ENCODE measurements at places on chromosomes 13 and 19. TPM values are rescaled to one million over a fixed set of nuclear protein-coding genes. Genes with fewer than 3 reads are reported as not detected.

The FBL gene
- 333 TPM for total RNA-seq

DNA sequence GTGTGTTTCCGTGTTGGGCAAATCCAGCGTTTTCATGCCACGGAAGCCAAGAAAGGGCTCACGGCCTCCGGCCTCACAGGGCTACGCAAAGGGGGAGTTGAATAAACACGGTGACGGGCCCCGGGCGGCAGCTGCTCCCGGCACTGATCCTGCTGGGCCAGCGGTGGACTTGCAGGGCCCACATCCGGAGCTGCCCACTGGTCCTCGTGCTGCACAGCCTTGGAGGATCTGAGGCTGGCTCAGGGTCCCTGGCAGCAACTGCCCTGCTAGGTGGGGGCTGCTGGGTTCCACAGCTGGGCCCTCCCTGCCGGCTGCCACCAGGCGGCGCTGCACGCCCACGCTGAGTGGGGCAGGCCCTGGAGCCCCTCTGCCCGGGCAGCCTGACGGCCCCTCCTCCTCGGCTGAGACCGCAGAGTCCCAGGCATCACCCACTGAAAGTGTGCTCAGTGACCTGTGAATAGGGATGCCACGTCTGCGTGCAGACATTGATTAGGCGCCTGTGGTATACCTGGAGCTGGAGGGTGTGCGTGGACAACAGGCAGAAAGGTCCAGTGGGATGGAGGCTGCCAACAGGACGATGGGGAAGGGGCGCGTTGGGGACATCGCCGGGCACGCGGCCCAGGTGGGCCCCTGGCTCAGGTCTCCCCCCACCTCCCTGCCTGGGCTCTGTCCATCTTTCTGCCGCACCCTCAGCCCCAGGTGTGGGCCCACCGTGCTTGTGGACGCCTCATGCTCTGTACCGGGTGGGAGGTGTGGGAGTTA is 5.3 kb upstream of the HCN2 start:
- no peak overlapping the region for H3K4me3 ChIP-seq
- H3K36me3 ChIP-seq = peaks cover 43% of the 10 kb centered on the region
- no peak for DNase-seq
- H3K27ac ChIP-seq = no peak overlapping the region

GRCh38 chr13:98490866-98491265 is 86.0 kb downstream of the STK24 start:
- no peak overlapping the region for H3K4me3 ChIP-seq
- peaks cover 5% of the 10 kb centered on the region for H3K36me3 ChIP-seq
- DNase-seq = peak; percentile 58
- no peaks in the 10 kb centered on the region for H3K27me3 ChIP-seq

GRCh38 chr19:4493104-4493928 is 21.2 kb downstream of the HDGFL2 start:
- no peaks in the 10 kb centered on the region for H3K4me1 ChIP-seq
- H3K27ac ChIP-seq = no peak overlapping the region
- no peak for DNase-seq
- H3K27me3 ChIP-seq = no peaks in the 10 kb centered on the region
- H3K4me3 ChIP-seq = no peak overlapping the region
- peaks cover 79% of the 10 kb centered on the region for H3K36me3 ChIP-seq

- no peaks in the 10 kb centered on the region for H3K36me3 ChIP-seq
- no peak within 1 kb of the TSS for H3K27ac ChIP-seq
- peaks cover 17% of the 10 kb centered on the region for H3K4me1 ChIP-seq
- no peak for DNase-seq
- H3K4me3 ChIP-seq = peak within 1 kb of the TSS; percentile 47
Observed at GRCh38 chr19:35856546-35857149, at the start of gene KIRREL2. Gene KIRREL2, plus strand, starts transcription at chr19:35856911. Its CDS starts 209 bp downstream, at chr19:35857120.

DNA sequence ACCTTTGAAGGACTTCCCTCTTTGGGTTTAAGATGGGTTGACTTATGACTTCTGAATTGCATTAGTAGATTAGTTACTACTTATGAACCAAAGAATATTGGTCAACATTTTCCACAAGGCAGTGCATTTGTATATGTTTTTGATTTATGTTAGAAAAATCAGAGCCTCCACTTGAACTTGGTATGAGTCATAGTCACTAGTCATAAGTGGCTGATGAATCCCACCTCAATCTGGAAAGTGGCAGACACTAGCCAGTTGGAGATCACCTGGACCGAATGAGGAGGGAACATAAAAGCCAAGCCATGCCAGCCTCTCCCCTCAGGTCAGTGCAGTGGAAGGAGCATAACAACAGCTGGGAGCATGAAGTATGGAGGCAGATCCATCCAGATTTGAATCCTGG is 39.3 kb upstream of the SPART start:
- H3K27me3 ChIP-seq = no peaks in the 10 kb centered on the region
- no peaks in the 10 kb centered on the region for H3K4me1 ChIP-seq
- DNase-seq = no peak

The FUT1 gene
- 3.9 TPM for total RNA-seq

- no peak for DNase-seq
- no peak overlapping the region for H3K27ac ChIP-seq
- no peaks in the 10 kb centered on the region for H3K36me3 ChIP-seq
- H3K4me3 ChIP-seq = no peak overlapping the region
- H3K4me1 ChIP-seq = no peaks in the 10 kb centered on the region
- peaks cover 9% of the 10 kb centered on the region for H3K27me3 ChIP-seq
Observed at GRCh38 chr19:2711172-2711874, 8.8 kb upstream of the GNG7 start.

The NCAN gene
- total RNA-seq = not detected

DNA sequence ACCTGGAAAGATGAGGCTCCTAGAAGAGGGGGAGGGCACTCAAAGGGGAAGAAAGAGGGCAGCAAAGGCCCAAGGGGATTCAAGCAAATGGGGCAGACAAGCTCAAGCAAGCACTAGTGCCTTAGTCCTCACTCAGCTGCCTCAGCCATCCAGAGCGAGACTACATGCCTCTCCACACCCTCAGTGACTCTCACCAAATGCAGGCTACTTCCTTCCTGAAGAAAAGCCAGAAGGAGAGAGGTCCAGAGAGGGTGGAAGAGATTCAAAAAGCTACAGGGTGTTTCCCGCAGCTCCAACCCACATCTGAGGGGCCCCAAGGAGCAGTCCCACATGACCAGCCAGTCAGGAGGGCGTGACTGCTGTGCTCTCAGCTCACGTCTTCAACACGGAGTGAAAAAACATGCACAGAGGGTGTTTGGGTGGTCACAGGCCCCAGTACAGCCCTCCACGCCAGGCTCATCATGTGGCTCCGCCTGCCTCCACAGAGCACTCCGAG is 40.5 kb downstream of the MIPEP start:
- H3K27me3 ChIP-seq = no peaks in the 10 kb centered on the region
- H3K4me1 ChIP-seq = peaks cover 16% of the 10 kb centered on the region
- H3K4me3 ChIP-seq = no peak overlapping the region

- peaks cover 2% of the 10 kb centered on the region for H3K4me1 ChIP-seq
- peaks cover 2% of the 10 kb centered on the region for H3K27me3 ChIP-seq
- DNase-seq = no peak
- no peak overlapping the region for H3K4me3 ChIP-seq
- H3K36me3 ChIP-seq = no peaks in the 10 kb centered on the region
Observed at GRCh38 chr19:6632002-6632621, 37.8 kb downstream of the TNFSF14 start.

The FFAR2 gene
- total RNA-seq = 0.30 TPM

DNA sequence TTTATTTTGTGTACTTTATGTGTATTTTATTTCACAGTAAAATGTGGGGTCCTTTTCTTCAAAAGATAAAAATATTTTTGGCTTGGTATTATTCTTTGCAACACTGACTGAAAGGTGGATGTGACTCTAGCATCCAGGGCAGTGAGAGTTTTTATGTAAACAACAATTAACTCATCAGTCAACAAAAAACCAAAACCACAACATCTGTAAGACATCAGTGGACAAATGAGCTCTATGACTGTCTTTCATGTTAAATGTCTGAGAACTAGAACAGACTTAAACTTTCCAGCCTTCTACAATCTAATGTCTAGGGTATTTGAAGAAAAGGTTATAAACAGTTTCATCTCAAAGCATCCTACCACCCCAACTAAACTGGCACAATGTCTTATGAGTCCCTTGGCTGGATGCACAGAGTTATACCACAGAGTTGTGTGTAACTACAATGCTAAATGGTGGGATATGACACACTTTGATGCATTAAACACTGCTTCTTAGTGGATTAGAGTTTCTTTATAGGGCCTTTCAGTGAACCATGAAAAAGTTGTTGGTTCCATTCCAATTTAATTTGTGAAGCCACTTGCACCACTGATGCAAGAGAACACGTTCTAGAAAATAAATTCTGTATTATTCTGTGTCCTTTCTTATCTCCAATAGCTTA is 544.2 kb upstream of the KLF12 start:
- H3K36me3 ChIP-seq = no peaks in the 10 kb centered on the region
- H3K27ac ChIP-seq = no peak overlapping the region
- no peak for DNase-seq
- no peaks in the 10 kb centered on the region for H3K27me3 ChIP-seq

The MED29 gene
- 57.8 TPM for total RNA-seq

DNA sequence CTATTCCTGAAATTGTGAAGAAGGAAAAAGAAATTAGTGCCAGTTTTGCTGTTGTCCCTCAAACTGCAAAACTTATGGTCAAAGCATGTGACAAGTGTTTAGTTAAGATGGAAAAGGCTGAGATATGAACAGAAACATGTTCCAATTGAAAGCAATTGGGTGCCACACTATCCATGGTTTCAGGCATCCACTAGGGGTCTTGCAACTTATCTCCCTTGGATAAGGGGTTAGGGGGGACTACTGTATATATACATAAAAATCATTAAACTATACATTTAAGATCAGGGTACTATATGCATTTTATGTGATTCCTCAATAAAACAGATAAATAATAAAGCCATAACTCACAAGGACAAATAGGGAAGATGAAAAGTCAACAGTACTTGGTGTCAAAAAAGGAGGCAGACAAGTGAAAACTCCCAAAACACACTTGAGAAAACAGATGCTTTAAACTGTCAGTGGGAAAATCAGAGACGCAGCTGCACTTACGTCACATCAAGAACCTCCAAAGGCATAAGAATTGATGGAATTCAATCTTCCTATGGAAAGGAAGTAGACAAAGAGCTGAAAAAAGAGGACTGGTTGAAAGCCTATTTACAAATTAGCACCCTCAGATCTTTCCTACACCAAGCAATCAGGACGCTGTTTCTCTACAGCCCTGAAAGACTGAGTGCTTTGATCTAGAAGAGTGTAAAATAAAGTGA is 8.1 kb downstream of the SPART start:
- H3K4me3 ChIP-seq = no peak overlapping the region
- H3K27me3 ChIP-seq = no peaks in the 10 kb centered on the region
- H3K36me3 ChIP-seq = peaks cover 5% of the 10 kb centered on the region
- peaks cover 18% of the 10 kb centered on the region for H3K4me1 ChIP-seq

DNA sequence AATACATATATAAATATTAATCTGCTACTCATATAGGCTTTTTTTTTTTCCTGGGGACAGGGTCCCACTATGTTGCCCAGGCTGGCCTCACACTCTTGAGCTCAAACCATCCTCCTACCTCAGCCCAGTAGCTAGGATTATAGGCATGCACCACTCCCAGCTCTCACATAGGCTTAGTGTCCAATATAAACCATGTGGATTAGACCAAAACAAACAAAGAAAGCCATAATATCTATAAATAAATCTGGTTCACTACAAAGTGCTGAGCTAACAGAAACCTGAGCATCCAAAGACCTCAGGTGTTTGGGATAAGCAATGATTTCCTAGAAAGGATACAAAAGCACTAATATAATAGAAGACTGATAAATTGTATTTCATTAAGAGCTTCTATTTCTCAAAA is 26.0 kb downstream of the TBC1D4 start:
- H3K36me3 ChIP-seq = no peaks in the 10 kb centered on the region
- no peak overlapping the region for H3K4me3 ChIP-seq
- DNase-seq = no peak
- peaks cover 56% of the 10 kb centered on the region for H3K4me1 ChIP-seq
- H3K27me3 ChIP-seq = no peaks in the 10 kb centered on the region

GRCh38 chr19:55253842-55254624 is 4.8 kb downstream of the PPP6R1 start:
- no peak for DNase-seq
- peak overlapping the region; percentile 39 for H3K4me3 ChIP-seq
- no peaks in the 10 kb centered on the region for H3K27me3 ChIP-seq
- no peaks in the 10 kb centered on the region for H3K36me3 ChIP-seq

The WASF3 gene
- total RNA-seq = 11.4 TPM

- peaks cover 59% of the 10 kb centered on the region for H3K4me1 ChIP-seq
- H3K36me3 ChIP-seq = peaks cover under 1% of the 10 kb centered on the region
- no peak for DNase-seq
Observed at GRCh38 chr19:45153339-45154063, 7.3 kb downstream of the NKPD1 start.

The ZNF837 gene
- 5.4 TPM for total RNA-seq

DNA sequence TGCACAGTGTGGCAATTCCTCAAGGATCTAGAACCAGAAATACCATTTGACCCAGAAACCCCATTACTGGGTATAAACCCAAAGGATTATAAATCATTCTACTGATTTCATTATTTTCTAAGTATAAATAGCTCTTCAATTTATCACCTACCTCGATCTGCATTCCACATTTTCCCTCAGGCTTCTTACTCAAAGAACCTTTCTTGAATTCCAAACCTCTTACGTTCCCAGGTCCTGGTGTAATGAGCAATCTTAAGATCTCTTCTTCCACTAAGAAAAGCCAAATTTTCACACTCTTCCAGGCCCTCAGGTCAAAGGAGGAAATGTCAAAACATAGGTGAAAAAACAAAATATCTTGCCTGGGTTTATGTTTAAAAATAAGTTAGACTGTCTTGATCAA is 237.3 kb upstream of the GPC6 start:
- no peaks in the 10 kb centered on the region for H3K27me3 ChIP-seq
- no peaks in the 10 kb centered on the region for H3K36me3 ChIP-seq
- H3K27ac ChIP-seq = no peak overlapping the region
- DNase-seq = no peak

- DNase-seq = no peak
- peaks cover 85% of the 10 kb centered on the region for H3K27me3 ChIP-seq
- no peak overlapping the region for H3K27ac ChIP-seq
- peaks cover 43% of the 10 kb centered on the region for H3K4me1 ChIP-seq
- H3K4me3 ChIP-seq = no peak overlapping the region
Observed at GRCh38 chr19:6587998-6588507, 2.9 kb downstream of the CD70 start.

GRCh38 chr13:112213467-112214255 is 146.7 kb downstream of the SOX1 start:
- no peaks in the 10 kb centered on the region for H3K36me3 ChIP-seq
- no peak overlapping the region for H3K27ac ChIP-seq
- no peak overlapping the region for H3K4me3 ChIP-seq
- DNase-seq = no peak
- H3K4me1 ChIP-seq = no peaks in the 10 kb centered on the region
- H3K27me3 ChIP-seq = peaks cover 26% of the 10 kb centered on the region

GRCh38 chr19:344625-345319 is at the start of gene MIER2:
Gene MIER2, minus strand, starts transcription at chr19:344796. Its CDS starts 14 bp downstream, at chr19:344782.
- H3K4me3 ChIP-seq = peak within 1 kb of the TSS; percentile 90
- H3K27me3 ChIP-seq = no peaks in the 10 kb centered on the region
- peak within 1 kb of the TSS; percentile 88 for H3K27ac ChIP-seq
- peaks cover 41% of the 10 kb centered on the region for H3K4me1 ChIP-seq
- DNase-seq = no peak

The FPR1 gene
- 0.60 TPM for total RNA-seq

The PDCD5 gene
- total RNA-seq = 60.1 TPM

Measured in suprapubic skin (tissue), 4 donors.